ENCODE measurements at places on chromosomes 12 and 14.

- DNase-seq = no peak
Measured at GRCh38 chr12:108683906-108684556, 47.3 kb downstream of the CORO1C start.

GRCh38 chr12:124036171-124036598, 63.2 kb downstream of the ZNF664 start:
- no peak for DNase-seq

GRCh38 chr12:8553088-8553627, 12.5 kb upstream of the CLEC4E start:
- DNase-seq = no peak

GRCh38 chr12:89382328-89382727, 30.0 kb upstream of the DUSP6 start:
- no peak for DNase-seq

GRCh38 chr14:103103461-103104388, 9.2 kb downstream of the EXOC3L4 start:
- DNase-seq = no peak

GRCh38 chr12:87930033-87930432, 99.2 kb downstream of the C12orf50 start:
- no peak for DNase-seq

- DNase-seq = no peak
Measured at GRCh38 chr12:79692860-79693577, 2.3 kb upstream of the PAWR start.

DNA sequence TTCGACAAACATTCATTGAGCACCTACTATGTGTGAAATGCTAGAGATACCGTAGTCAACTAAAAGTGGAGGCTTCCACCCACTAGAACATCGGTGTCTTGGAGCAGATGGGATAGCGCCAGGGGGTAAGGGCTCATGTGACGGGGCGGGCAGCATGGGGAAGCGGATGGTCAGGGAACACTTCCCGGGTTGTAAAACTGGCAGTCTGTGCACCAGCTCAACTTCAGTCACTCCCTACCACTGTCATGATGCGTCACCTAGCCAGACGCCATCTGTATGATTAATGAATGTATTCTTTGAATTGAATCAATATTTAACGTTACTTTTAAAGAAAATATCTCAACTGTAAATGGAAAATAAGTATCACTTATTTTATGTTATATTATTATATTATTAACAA, 93.5 kb downstream of the PIWIL1 start:
- DNase-seq = no peak

- DNase-seq = no peak
Measured at GRCh38 chr12:132966676-132967415, 10.7 kb upstream of the ZNF605 start.

DNA sequence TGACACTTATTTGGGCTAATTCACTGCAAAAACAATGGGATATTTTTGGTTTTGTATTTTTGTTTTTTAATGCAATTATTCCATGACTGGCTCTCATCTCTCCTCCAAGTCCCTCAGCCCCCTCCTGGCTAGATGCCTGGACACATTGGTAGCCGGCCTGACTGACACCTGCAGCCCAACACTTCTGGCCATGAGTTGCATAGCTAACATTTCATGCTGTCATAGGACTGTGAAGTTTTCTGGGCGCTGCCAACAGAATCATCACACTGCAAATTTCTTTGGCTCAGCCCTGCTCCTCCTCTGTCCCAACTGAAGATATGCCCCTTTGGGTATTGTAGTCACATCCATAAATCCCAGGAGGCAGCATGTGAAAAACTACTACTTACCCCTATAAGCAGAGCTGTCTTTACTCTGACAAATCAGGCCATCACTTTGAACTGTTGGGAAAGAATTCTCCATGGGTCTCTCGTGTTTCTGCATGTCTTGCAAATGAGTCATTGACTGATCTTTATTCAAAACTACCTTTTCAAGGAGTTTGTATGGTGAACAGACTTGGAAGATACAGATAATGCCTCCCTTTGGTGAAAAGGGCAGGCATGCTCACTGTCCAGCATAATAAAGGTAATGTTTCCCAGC, 126.7 kb upstream of the LGR5 start:
- DNase-seq = no peak

- no peak for DNase-seq
Measured at GRCh38 chr14:62674563-62675237, 370.6 kb downstream of the KCNH5 start.

DNA sequence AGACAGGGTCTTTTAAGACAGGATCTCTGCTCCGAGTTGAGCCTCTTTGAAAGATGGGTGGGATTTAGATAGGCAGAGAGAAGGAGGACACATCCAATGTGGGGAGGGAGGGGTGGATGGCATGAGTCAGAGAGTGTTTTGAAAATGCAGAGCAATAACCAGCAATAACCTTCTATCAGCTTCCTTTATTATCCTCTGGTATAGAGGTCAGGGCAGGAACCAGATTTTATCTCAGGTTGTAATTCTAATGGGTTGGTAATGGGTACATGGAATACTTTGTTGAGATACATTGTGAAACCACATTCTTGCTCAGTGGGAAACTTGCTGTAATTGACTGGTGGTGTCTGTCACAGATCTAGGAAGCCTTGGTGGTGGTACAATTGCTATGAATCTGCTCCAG, 37.6 kb upstream of the CCDC63 start:
- no peak for DNase-seq

- DNase-seq = no peak
Measured at GRCh38 chr12:16330560-16330959, 16.9 kb upstream of the MGST1 start.

- DNase-seq = no peak
Measured at GRCh38 chr14:41280745-41281144, 325.9 kb upstream of the LRFN5 start.

Measured in activated naive CD4-positive, alpha-beta T cell treated with Interleukin-2 at 50 U/mL for 16 hours (primary cell).